Naive thymus-derived CD4-positive, alpha-beta T cell (primary cell): ENCODE measurements at places on chromosomes 12 and 14. TPM values are rescaled to one million over a fixed set of nuclear protein-coding genes. Genes with fewer than 3 reads are reported as not detected.

SVOP gene
- total RNA-seq, result not detected

DIO3 gene
- total RNA-seq, result not detected

- H3K36me3 ChIP-seq, result no peaks in the 10 kb centered on the region
- H3K27me3 ChIP-seq, result no peaks in the 10 kb centered on the region
- DNase-seq, result no peak
- no peak overlapping the region for H3K4me3 ChIP-seq
These were observed 82.0 kb upstream of the RASSF8 start for GRCh38 chr12:25876383-25877045.

TBX3 gene
- total RNA-seq, result not detected

DNA sequence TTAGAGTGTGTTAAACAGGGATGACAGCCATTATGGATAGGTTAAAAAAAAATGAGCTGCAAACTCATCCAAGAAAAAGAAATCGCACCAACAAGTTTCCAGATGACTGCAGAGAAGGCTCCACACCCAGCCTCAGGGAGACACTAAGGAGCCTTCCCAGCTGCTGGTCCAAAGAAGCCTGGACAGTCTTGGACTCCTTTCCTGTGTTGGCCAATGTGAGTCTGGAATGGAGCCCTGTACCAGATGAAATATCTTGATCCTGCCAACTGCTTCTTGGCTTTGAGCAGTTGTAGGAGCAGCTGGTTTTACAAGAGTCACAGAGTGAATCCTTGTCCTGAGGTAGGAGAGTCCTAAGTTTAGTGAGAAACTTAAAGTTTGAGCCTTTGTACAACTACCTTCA is 44.5 kb downstream of the SLC38A1 start:
- H3K4me1 ChIP-seq, result peaks cover 47% of the 10 kb centered on the region
- H3K4me3 ChIP-seq, result no peak overlapping the region
- no peak for DNase-seq
- peaks cover 13% of the 10 kb centered on the region for H3K36me3 ChIP-seq
- H3K27ac ChIP-seq, result peak overlapping the region; percentile 29
